ENCODE measurements at places on chromosomes 4 and X. TPM values are rescaled to one million over a fixed set of nuclear protein-coding genes. Genes with fewer than 3 reads are reported as not detected.
A peak's percentile ranks its signal among the peaks of the same experiment; 100 is the strongest.

P2RY8 gene
- polyA plus RNA-seq: 1.4 TPM

DNA sequence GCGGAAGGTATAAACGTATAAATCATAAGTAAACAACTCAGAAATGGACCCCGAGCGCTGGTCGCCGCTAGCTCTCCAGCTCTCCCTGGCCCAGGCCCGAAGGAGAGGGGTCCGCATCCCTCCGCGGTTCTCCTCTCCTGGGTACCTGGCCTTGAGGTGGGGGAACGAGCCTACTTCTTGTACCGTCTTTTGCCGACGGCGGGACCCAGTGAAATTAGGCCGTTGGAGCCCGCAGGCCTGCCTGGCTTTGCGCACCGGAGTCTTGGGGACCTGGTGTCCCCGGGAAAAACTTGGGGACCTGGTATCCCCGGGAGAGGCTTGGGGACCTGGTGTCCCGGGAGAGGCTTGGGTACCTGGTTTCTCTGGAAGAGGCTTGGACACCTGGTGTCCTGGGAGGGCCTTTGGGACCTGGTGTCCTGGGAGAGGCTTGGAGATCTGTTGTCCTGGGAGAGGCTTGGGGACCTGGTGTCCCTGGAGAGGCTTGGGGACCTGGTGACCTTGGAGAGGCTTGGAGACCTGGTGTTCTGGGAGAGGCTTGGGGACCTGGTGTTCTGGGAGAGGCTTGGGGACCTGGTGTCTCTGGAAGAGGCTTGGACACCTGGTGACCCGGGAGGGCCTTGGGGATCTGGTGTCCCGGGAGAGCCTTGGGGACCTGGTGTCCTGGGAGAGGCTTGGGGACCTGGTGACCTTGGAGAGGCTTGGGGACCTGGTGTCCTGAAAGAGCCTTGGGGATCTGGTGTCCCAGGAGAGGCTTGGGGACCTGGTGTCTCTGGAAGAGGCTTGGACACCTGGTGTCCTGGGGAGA is 12.0 kb downstream of the SHOX start:
- no peak for DNase-seq

DNA sequence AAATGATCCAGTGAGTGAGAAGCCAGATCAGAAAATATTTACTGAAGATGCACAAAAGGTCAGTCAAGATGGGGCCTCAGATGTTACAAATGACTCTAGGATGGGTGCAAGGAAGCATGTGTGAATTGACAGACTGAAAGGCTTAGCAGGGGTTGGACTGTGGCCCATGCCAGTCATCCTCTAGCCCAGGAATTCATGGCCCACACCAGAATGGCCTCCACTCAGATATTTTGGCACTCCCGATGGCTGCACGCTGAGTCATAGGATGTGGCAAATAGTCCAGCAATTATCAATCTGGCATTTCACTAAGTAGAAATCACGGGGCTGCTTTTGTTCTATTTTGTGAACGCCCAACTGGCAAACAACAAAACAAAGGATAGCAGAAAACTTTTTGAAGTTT is 406.5 kb downstream of the IQCM start:
- DNase-seq: no peak

GRCh38 chr4:188374871-188375270 is 235.6 kb downstream of the TRIML1 start:
- no peak for DNase-seq

GRCh38 chr4:23770011-23770410 is 119.8 kb downstream of the PPARGC1A start:
- no peak for DNase-seq

GRCh38 chr4:26248647-26249046 is 72.2 kb upstream of the RBPJ start:
- no peak for DNase-seq

GRCh38 chrX:45614853-45615252 is 414.2 kb upstream of the DIPK2B start:
- DNase-seq: no peak

GRCh38 chr4:26321373-26322221 is 783 bp downstream of the RBPJ start:
- peak; percentile 56 for DNase-seq
